ENCODE measurements at places on chromosomes 1 and 21. TPM values are rescaled to one million over a fixed set of nuclear protein-coding genes. Genes with fewer than 3 reads are reported as not detected.

GRCh38 chr1:77888081-77888780, at the start of gene NEXN:
Gene NEXN, plus strand, starts transcription at chr1:77888624. Its CDS starts 27,483 bp downstream, at chr1:77916107.
- peak; percentile 87 for DNase-seq

- peak; percentile 75 for DNase-seq
These were observed 4.5 kb upstream of the IER5 start for GRCh38 chr1:181083842-181084605.

The ARHGEF16 gene
- total RNA-seq: not detected

GRCh38 chr1:246005067-246005466, 502.0 kb downstream of the SMYD3 start:
- peak; percentile 98 for DNase-seq

DNA sequence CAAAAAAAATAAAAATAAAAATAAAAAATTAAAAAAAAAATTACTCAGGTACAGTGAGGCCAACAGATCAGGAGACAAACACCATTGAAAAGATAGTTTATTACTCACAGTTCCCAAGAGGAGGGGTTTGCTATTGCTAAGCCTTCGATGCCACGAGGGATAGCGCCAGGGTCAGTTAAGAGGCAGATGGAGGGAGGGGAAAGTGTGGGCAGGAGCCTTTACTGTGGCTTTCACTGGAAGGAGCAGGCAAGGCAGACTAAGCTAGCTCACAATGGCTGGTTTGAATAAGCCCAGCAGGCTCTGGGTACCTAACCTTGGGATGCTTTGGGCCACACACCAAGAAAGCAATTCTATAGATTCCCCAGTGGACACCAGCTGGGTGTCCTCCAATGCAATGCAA, 12.7 kb upstream of the RNF187 start:
- DNase-seq: no peak

- DNase-seq: no peak
These were observed 2.5 kb upstream of the STUM start for GRCh38 chr1:226545836-226546596.

GRCh38 chr1:186143481-186143880, 231.6 kb downstream of the TPR start:
- peak; percentile 28 for DNase-seq

DNA sequence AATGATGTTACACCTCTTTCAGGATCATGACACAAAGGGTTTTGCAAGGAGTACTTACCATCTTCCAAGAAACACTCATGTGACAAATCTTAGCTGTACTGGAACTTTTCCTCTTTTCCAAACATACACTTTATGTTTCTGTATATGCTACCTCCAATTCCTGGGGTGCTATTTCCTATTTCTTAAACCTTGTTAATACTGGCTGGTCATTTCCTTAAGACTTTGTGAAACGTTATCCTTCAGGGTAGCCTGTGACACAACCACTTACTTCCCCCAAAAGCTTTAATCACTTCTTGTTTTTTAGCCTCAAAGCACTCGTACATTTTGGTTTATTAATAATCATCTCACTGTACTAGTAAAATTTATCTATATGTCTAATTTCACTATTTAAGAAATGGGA, 39.4 kb downstream of the OR10Z1 start:
- DNase-seq: no peak

DNA sequence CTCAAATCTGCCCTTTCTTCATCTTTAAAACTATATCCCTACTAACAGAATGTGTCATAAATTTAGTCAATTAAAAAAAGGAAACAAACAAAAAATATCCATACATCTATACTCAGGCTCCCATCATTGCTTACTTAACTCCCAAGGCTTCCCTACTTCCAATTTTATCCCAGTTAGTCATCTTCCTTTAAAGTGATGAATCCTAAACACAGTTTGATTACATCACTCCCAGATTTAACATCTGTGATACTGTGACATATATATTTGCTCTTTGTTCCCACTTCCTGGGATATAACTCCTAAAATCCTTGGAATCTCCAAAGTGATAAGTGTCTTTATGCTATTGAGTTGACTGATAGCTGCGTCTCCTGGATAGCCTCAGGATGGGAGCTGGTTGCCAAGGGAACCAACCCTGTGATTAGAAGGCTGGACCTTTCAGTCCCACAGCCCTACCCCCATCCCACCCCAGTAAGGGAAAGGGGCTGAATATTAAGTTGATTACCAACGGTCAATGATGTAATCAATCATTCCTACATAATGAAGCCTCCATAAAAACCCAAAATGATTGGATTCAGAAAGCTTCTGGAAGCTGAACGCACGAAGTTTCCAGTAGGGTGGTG, 21.6 kb downstream of the GLMN start:
- DNase-seq: peak; percentile 44

DNA sequence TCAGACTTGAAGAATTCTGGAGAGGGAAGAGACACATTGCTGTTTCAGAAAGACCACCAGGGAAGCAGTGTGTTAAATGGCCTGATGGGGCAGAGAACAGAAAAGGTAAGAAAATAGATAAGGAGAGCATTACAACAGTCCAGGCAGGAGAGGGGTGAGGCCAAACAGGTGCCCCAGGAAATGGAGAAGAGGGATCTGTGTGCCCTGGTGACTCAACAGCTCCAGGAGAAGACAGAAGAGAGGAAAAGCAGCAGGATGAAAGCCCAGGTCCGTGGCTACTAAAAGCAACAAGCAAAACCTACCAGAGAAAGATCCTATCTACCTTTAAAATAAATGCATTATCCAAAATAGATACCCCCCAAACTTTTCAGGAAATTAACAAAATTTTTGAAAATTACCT, 9.2 kb downstream of the TP53BP2 start:
- no peak for DNase-seq

- no peak for DNase-seq
These were observed 75.8 kb downstream of the PCBP3 start for GRCh38 chr21:45719177-45719802.

- DNase-seq: no peak
These were observed 93.6 kb downstream of the SIM2 start for GRCh38 chr21:36792505-36792967.

DNA sequence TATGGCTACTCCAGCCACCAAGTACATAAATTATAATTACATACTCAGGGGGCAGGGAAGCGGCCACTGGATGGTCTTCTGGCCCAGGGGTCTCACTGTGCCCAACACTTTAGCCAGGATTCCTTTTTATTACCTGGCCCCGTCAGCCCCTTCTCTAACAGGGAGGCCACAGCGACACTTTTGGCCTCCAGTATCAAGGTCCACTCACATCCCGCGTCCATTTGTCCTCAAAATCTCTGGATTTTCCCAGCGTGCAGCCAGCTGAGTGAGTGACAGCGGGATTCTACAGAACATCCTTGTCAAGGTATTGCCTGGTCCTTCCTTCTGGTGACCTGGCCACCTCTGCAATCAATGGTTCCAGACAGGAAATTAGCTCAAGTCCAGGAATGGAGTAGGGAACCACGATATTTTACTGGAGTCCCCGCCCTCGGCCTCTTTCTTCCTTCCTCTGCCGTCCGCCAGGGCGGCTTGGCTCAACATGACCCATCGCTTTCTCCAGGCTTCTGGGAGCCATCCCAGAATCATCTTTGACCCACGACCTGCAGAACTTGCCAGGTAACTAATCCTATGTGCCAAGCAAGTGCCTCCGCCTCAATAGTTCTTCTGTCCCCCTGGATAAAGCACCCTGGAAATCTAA, 2.7 kb upstream of the COL6A2 start:
- no peak for DNase-seq

GRCh38 chr1:208423526-208423925, 179.3 kb upstream of the PLXNA2 start:
- no peak for DNase-seq

The SYT14 gene
- 0.08 TPM for total RNA-seq

- peak; percentile 35 for DNase-seq
These were observed 15.8 kb downstream of the GADD45A start for GRCh38 chr1:67700692-67701410.

The PCAT6 gene
- not detected for total RNA-seq

DNA sequence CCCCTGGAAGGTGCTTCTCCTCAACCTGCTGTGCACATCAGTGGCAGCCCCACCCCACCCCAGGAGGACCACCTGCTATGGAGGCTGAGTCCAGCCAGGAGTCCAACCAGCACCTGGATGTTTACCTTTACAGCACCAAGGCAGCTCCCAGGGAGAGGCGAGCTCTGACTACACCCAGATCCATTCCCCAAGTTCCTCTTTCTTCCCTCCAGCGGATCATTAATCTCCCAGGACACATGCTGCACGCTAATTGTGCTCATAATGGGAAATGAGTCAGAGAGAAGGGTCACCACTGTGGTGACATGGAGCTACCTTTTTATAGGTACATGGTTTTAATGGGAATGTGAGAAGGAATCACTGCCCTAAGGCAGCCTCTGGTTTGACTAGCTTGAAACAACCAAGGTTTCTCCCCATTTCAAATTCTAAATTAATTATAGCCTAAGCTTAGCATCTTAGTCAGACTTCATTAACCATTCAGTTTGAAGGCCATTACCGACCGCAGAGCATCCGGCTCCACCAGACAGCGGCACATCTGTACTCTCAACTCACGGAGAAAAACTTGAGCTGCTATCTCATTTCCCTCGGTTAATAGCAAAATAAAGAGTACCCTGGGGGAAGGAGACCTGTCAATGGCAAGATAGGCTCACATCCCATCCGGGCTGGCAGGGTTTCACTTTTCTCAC, 173.1 kb upstream of the GALNT2 start:
- DNase-seq: no peak

- no peak for DNase-seq
These were observed 79.8 kb upstream of the IPO9 start for GRCh38 chr1:201749059-201749690.

DNA sequence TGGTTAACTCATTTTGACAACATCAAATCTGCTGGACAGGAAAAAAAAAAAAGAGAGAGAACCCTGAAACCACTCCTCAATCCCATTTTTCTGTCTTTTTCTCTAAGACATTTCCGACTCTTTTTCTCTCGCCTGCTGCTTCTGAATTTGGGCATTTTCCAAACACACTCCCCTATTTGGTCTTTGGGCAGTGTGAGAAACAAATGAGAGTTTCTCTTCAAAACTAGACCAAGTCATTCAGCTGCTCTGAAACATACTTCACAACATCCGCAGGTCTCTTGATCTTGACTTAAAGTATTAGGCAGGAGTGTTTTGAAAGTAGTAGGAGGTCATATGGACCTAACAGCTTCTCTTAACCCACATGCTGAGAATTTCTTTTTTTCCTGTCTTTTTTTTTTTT, 364.8 kb upstream of the ESRRG start:
- no peak for DNase-seq

GRCh38 chr1:104196136-104196535, 446.4 kb downstream of the AMY1C start:
- no peak for DNase-seq

DNA sequence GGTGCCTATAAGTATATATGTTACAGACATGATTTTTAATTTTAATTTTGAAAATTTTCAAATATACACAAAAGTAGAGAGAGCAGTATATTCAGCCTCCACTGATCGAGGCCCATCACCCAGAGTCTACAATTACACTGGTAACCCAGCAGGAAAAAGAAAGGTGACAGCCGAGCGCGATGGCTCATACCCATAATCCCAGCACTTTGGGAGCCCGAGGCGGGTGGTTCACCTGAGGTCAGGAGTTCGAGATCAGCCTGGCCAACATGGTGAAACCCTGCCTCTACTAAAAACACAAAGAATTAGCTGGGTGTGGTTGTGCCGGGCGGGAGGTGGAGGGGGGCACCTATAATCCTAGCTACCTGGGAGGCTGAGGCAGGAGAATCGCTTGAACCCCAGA, 1.4 kb downstream of the YBEY start:
- DNase-seq: no peak

The OLIG2 gene
- total RNA-seq: not detected

DNA sequence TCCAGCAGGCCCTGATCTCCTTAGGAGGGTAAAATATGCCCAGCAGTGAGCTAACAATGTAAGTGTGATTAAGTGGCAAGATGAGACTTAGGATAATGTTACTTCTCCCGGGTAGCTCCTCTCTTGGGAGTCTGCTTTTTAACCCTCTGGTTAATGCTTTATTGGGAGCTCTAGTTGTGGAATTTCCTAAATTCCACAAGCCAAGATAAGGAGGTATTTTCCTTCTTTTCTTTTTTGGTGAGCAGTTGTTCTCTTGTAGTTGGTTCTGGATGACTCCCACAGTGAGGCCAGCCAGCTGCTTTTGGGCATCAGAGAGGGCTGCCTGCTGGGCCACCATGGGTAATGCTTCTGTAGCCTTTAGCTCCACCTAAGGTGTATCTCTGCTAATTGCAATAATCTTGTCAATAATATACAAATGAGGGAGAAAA, 19.3 kb downstream of the C1orf52 start:
- peak; percentile 62 for DNase-seq

The TGFBR3 gene
- total RNA-seq: 118 TPM

GRCh38 chr1:84367219-84367618, 31.1 kb upstream of the DNASE2B start:
- no peak for DNase-seq

DNA sequence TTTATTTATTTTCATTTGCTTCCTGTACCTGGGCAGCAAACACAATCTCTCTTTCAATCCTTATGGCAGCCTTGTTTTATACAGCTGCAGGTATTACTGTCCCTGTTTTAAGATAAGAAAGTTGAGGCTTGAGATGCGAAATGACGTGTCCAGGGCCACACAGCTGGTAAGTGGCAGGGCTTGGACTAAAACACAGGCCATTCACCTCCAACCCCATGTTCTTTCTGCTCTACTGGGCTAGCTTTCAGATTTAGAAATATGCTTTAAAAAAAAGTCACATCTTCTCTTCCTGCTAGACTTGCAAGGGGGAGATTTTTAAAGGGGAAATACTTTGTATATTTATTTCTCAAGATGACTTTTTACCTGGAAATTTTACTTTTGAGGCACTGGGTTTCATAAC, 62.8 kb downstream of the CNST start:
- no peak for DNase-seq

DNA sequence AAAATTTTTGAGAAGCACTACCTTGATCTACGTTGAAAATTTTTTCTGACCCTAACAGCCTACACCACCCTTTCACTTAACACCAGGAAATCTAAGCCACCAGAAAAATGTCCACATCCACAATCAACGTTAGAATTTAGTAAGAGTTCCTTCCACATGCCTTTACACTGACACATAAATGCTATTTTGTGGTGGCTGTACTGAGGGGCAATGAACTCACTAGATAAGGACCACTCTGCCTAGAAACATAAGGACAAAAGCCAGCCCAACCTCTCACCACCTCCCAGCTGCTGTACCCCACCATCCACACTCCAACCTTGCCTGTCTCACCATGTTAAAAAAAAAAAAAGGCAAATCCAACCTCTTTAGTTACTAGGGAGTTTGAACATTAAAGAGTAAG, 29.8 kb downstream of the PARP1 start:
- no peak for DNase-seq

DNA sequence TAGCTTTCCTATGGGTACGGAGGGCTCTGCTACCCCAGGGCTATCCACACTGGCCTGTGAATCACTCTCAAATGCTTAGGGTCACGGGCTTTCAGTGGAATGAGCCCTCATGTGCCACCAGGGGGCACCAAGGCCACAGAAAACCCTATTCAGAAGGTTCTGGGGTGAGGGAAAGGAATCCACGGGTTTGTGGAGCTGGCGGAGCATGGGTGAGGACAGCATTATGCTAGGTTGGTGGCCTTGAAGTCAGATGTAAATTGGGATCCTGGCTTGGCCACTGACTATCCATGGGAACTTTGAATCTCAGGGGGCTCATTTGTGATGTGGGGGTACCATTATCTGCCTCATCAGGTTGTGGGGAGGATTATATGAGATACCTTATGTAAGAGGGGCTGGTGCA, 5.1 kb upstream of the LAMTOR5 start:
- peak; percentile 81 for DNase-seq
